ENCODE measurements at places on chromosomes 7 and 10. TPM values are rescaled to one million over a fixed set of nuclear protein-coding genes. Genes with fewer than 3 reads are reported as not detected.

DNA sequence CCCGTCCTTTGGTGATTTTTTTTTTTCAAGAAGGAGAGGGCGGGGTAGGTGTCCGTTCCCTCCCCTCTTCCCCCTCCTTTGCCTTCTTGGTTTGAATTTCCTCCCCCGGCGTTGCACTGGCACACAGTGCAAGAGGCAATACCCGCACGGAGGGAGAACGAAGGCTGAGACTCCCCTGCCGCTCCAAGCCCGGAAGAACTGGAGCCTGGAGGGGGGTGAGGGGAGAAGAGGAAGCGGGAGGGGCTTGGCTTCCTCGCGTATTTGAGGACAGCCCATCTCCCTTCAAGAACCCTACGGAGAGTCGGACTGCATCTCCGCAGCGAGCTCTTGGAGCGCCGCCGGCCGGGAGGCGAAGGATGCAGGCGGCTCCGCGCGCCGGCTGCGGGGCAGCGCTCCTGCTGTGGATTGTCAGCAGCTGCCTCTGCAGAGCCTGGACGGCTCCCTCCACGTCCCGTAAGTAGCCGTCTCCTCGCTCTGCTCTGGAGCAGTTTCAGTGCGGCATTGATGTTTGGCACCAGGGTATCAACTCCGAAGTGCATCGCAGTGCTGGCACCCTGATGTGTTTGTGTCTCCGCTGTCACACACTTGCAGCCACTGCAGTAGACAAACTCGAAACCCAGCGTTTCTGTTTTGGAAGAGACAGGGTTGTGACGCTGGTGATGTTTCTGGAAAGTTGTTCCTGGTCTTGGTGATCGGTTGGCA lies at the start of gene CNTNAP2:
Gene CNTNAP2 (plus strand): TSS at position 281 of the 702 bp plus-strand sequence. CDS start 76 bp downstream, at position 357.
- peak; percentile 80 for DNase-seq

The DLX6 gene
- not detected for polyA plus RNA-seq

- no peak for DNase-seq
Observed at GRCh38 chr7:132135746-132136385, 440.4 kb downstream of the PLXNA4 start.

DNA sequence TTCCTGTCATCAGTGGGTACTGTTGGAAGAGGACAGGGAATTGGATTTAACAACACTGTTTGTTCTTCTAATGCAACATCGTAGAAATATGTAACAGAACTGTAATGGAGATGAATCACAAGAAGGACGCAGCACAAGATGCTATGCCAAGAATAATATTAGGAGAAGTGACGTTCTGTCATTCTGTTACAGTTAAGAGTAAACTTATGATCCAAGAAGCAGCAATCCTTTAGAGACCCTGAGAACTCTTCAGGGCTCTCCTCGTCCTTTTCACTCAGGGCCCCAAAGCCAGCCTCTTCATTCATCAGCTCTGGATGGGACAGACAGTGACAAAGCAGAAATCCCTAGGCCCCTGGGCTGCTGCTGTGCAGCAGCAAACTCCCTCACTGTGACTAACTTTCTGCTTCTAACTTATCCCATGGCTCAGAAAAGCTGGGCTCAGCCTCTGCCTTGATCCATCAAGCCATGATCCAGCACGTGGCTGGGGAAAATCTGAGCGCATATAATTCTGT lies 8.7 kb upstream of the IL6 start:
- DNase-seq: no peak

DNA sequence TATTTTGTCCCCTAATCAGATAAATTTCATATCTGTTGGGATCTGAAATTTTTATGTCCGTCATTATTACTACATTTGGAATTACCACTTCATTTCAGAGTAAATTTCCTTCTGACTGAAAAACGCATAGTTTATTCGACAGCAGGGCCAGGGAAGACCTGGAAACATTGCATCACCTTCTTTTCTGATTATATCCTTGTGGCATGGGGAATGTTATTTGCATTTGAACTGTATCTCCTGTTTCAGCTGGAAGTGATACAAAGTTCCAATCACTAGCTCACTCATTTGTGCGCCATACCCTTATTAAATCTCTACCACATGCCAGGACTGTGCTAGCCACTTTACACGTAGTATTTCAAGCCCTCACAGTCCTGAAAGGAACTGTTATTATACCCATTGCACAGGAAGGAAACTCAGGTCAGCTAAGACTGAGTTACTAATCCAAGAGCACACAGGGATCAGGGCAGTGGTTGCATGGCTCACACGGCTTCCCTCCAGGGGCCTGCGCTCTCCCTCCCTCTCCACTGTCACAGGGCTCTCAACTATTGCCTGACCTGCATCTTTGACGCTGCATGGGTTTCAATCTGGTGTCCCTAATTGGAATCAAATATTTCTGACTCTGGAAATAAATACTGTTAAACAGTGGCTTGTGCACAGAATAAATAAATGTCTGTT lies 84.4 kb upstream of the NANOS1 start:
- DNase-seq: no peak

DNA sequence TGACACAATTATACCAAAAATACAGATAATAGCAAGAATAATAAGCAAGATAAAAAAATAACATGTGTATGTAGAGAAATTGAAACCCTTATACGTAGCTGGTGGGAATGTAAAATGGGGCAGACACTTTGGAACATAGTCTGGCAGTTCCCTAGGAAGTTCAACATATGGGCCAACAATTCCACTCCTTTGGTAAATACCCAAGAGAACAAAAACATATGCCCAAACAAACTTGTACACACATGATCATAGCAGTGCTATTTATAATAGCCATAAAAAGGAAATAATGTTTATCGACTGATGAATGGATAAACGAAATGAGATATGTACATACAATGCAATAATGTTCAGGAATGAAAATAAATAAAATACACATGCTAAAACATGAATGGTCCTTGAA lies 462.4 kb upstream of the SORCS1 start:
- DNase-seq: no peak

The NFE2L3 gene
- 18.6 TPM for polyA plus RNA-seq

DNA sequence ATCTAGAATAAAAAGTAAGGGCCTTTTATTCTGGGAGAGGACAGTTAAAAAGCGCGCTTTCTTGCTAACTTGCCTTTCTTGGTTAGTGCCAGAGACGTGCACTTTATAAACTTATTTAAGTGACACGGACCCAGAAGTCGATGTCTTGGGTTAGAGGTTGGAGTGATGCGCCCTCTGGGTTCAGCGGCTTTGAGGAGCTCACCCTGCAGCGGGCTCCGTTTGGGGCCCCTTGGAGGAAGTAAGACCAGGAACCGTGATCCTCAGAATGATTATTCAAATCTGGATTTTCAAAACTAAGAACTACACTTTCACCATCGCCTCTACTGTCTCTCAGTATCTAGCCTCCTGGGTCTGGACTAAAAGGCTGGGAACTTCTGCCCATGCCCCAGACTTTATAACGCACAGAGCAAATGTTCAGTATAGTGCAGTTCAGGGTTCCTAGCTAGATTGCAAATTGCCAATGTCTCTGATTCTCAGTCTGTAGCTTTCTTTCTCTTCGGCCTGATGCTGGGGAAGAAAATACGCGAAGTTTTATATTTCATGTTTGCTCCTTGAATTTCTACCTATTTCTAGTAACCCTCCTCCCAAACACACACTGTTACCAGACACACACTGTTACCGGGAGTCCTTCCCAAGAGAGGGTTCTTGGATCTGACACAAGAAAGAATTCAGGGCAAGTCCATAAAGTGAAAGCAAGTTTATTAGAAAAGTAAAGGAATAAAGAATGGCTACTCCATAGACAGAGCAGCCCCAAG lies 18.6 kb upstream of the SMO start:
- DNase-seq: no peak

DNA sequence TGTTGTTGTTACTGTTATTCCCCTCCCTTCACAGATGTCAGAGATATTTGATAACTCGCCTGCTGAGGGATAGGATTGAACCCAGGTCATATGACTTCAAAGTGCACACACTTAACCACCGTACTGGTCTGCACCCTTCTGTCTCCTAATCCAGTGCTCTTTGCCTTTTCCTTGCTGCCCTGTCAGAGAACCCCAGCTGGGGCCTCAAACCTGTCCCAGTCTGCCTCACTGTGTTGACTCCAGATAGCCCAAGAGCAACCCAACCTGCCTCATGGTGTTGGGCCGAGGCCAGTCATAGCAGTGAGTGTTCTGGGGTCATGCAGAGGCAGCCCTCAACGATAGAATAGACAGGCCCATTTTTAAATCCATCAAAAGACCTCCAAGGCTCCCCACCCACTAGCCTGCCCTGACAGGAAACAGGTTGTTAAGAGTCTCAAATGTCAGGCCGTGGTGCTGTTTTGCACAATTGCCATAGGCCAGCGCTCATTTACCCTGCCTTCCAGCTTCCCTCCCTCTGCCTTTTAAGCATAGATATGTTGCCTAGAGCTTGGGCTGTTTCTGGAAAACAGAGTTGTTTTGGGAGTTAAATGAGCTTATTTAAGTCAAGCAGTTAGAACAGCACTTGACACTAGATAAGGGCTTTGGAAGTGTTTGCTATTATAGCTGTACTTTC lies 37.0 kb upstream of the PDCD4 start:
- peak; percentile 67 for DNase-seq

DNA sequence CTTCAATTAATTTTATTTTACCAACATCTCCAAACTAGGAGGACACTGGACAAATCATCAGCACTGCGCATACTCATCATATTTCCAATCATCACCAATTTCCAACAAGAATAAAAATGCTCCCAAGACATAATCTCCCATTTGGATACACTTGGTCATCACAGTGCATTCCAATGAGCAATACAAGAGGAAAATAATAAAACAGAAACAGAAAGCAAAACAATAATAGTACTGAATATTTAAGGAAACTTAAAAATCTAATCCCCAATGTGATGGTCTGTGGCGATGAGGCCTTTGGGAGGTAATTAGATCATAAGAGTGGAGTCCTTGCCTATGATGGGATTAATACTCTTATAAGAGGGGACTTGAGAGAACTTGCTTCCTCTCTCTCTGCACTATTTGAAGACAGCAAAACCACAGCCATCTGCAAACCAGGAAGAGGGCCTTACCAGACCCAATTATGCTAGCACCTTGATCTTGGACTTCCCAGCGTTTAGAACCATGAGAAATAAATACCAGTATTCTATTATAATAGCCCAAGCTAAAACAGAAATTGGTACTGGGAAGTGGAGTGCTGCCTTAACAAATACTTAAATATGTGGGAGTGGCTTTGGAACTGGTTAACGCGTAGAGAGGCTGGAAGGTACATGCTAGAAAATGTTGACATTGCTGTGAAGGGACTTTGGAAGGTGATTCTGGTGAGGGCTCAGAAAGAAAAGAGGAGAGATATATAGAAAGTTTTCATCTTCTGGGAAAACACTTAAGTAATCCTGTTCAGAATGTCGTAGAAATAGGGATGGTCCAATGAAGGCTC lies 91.5 kb downstream of the JAZF1 start:
- no peak for DNase-seq

The RASA4 gene
- 12.9 TPM for polyA plus RNA-seq

GRCh38 chr10:118481871-118482270 lies 113.6 kb downstream of the PRLHR start:
- DNase-seq: no peak

GRCh38 chr7:90645784-90646183 lies 49.7 kb downstream of the CDK14 start:
- no peak for DNase-seq

The REPIN1 gene
- polyA plus RNA-seq: 51.0 TPM

DNA sequence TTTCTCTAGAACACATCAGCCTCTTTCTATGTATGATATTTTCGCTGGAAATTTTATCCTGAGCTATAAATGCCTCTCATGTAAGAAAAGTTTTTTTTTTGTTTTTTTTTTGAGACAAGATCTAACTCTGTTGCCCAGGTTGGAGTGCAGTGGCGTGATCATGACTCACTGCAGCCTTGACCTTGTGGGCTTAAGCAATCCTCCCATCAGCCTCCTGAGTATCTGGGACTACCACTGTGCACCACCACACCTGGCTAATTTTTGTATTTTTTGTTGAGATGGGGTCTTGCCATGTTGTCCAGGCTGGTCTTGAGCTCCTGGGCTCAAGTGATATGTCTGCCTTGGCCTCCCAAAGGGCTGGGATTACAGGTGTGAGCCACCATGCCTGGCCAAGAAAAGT lies 80.4 kb downstream of the ADK start:
- no peak for DNase-seq

- DNase-seq: peak; percentile 83
Observed at GRCh38 chr10:101000915-101001658, 1.5 kb downstream of the LZTS2 start.

DNA sequence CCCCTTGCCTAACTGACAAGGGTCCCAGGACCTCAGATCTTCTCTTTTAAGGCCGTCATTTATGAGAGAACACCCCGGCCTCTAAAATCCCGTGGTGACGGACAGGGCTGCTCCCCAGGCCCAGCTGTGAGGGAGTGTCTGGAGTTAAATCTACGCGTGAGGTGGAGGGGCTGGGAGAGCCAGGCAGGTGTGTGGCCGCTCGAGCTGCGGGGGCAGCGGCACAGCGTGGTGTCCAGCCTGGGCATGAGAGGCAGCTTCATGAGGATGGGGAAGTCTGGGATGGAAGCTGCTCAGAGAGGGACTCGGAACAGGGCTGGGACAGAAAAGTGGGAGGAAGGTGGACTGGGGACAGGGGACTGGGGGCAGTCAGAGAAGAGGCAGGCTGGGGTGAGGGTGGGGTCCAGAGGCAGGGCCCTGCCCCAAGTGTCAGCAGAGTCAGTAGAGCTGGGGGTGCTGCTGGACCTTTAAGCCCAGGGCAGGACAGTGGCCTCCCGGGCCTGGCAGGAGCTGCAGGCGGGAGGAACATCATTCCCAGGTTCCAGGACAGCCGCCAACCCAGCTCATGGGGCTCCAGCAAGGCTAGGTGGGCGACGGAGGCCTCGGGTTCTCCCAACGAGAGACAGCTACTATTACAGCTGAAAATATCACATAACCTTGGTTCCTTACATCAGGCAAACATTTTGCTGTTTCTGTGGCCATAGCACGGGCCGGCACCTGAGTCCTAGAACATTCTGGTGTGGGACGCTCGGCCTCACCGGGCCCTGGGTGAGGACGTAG lies 55.2 kb downstream of the JAKMIP3 start:
- no peak for DNase-seq

- no peak for DNase-seq
Observed at GRCh38 chr10:112755446-112756234, 194.4 kb upstream of the TCF7L2 start.

GRCh38 chr7:101783381-101784181 lies 33.8 kb upstream of the CUX1 start:
- DNase-seq: no peak

The WNT8B gene
- 0.12 TPM for polyA plus RNA-seq

GRCh38 chr10:504121-504611 lies 185.3 kb downstream of the DIP2C start:
- DNase-seq: no peak

GRCh38 chr10:130459851-130460490 lies 323.8 kb downstream of the GLRX3 start:
- no peak for DNase-seq

- DNase-seq: no peak
Observed at GRCh38 chr7:31896925-31897324, 173.3 kb downstream of the PDE1C start.

GRCh38 chr7:7582596-7582995 lies 15.9 kb downstream of the MIOS start:
- DNase-seq: no peak

DNA sequence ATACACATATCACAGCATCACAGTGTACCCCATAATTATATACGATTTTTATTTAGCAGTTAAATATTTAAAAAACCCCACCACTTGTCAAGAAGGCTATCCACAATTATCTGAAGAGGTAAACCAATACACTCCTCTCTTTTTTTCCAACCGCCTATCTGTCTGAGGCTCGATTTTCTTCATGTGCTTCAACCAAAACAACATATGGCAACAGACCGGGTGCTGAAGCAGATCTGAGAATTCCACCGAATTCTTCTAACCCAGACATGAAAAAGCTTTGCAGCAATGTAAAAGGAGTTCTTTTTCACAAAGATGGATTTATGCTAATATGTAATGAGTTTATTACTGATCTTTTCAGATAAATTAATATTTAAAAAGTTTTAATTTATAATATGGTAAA lies 132.4 kb upstream of the RHEB start:
- DNase-seq: no peak

Measured in right lung (tissue), 10 donors.